ENCODE measurements at places on chromosomes 1 and 21. TPM values are rescaled to one million over a fixed set of nuclear protein-coding genes. Genes with fewer than 3 reads are reported as not detected.

TNN gene
- total RNA-seq = 54.2 TPM

ZMYND12 gene
- total RNA-seq = 0.72 TPM

ARHGAP30 gene
- total RNA-seq = 3.0 TPM

CMPK1 gene
- 102 TPM for total RNA-seq

BSND gene
- total RNA-seq = not detected

CSMD2 gene
- 2.1 TPM for total RNA-seq

KRTAP21-2 gene
- total RNA-seq = not detected

LRRC53 gene
- total RNA-seq = not detected

HTR1D gene
- total RNA-seq = not detected

OR2T5 gene
- total RNA-seq = not detected

OR14K1 gene
- not detected for total RNA-seq

EPHX1 gene
- 26.5 TPM for total RNA-seq

PTPRC gene
- 17.1 TPM for total RNA-seq

All from tongue (tissue), 3 donors.